Thoracic aorta endothelial cell (primary cell): ENCODE measurements at places on chromosomes 16 and 17. TPM values are rescaled to one million over a fixed set of nuclear protein-coding genes. Genes with fewer than 3 reads are reported as not detected.

Gene UBALD2
- 11.7 and 14.9 TPM in 2 replicates for total RNA-seq

Gene SLFN12
- 47.0 and 61.0 TPM in 2 replicates for total RNA-seq

Gene HSD11B2
- 0.07 TPM in 1 of 2 replicates, not detected in the other for total RNA-seq

Gene EVPL
- total RNA-seq = not detected in 2 replicates

Gene CES1
- 0.14 TPM in 1 of 2 replicates, not detected in the other for total RNA-seq

Gene OR1F1
- 0.14 TPM in 1 of 2 replicates, not detected in the other for total RNA-seq

Gene HBZ
- not detected in 2 replicates for total RNA-seq

Gene GRAP
- 15.5 and 20.1 TPM in 2 replicates for total RNA-seq

Gene PIRT
- not detected in 2 replicates for total RNA-seq

Gene ABCC12
- total RNA-seq = not detected in 2 replicates

Gene ZNF205
- 12.0 and 20.7 TPM in 2 replicates for total RNA-seq

Gene PKMYT1
- 15.2 and 27.6 TPM in 2 replicates for total RNA-seq

Gene KRT222
- total RNA-seq = not detected in 2 replicates

Gene KRT13
- total RNA-seq = not detected in 2 replicates

Gene ARHGDIG
- total RNA-seq = 0.79 and 1.7 TPM in 2 replicates
